ENCODE measurements at places on chromosomes 2 and 18.
A peak's percentile ranks its signal among the peaks of the same experiment; 100 is the strongest.

DNA sequence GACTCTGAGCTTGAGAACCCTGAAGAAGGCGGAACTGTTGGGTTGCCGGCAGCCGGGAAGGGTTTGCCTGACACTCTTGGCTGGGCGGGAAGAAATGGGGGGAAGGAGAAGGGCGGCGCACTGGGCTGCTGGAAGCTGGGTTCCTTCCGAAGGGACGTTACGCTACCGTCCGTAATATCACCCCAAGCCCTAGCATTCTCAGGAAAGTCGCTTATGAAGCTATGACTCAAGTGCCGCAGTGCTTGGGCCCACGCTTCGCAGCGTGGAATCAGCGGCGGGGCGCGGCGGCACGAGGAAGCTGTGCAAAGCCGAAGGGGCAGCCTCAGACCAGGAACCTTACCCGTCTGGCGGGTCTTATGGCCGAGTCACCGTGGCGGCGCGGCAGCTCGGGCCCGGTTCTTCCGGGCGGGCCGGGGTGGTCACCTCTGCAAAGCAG, 50.2 kb upstream of the SIGLEC15 start:
- DNase-seq, result peak; percentile 84

GRCh38 chr2:111121028-111121827, 514 bp downstream of the BCL2L11 start:
- DNase-seq, result peak; percentile 57

GRCh38 chr18:40120356-40120755, 1834.7 kb upstream of the PIK3C3 start:
- no peak for DNase-seq

GRCh38 chr2:106537791-106538191, 50.6 kb downstream of the CD8B2 start:
- DNase-seq, result no peak

GRCh38 chr2:5467178-5467905, 224.8 kb upstream of the SOX11 start:
- no peak for DNase-seq

- no peak for DNase-seq
Measured at GRCh38 chr2:236584521-236585384, 15.1 kb downstream of the ACKR3 start.
